ENCODE measurements at places on chromosomes 5 and 9. TPM values are rescaled to one million over a fixed set of nuclear protein-coding genes. Genes with fewer than 3 reads are reported as not detected.

RBM22 gene
- total RNA-seq, result 24.9 TPM

GDA gene
- 1.5 TPM for total RNA-seq

TMEM38B gene
- total RNA-seq, result 19.9 TPM

COQ4 gene
- 18.2 TPM for total RNA-seq

RASGEF1C gene
- 0.79 TPM for total RNA-seq

SLC1A1 gene
- 1.3 TPM for total RNA-seq

ADAMTS12 gene
- 26.8 TPM for total RNA-seq

LAMC3 gene
- 8.1 TPM for total RNA-seq

ANKRD33B gene
- total RNA-seq, result 7.4 TPM

PROB1 gene
- 1.7 TPM for total RNA-seq

PCDHA1 gene
- total RNA-seq, result not detected

LRRC19 gene
- total RNA-seq, result not detected

PPP2R2B gene
- 2.2 TPM for total RNA-seq

SLC6A18 gene
- total RNA-seq, result not detected

KLF9 gene
- 10.3 TPM for total RNA-seq

CEP72 gene
- 4.4 TPM for total RNA-seq

EFCAB9 gene
- total RNA-seq, result not detected

GARIN3 gene
- not detected for total RNA-seq

TAF1L gene
- under 0.01 TPM for total RNA-seq

EPB41L4B gene
- total RNA-seq, result 11.3 TPM

HNRNPH1 gene
- total RNA-seq, result 851 TPM
